ENCODE measurements at places on chromosomes 5 and 9.

- DNase-seq = no peak
Observed at GRCh38 chr5:61274511-61274911, 57.5 kb upstream of the ZSWIM6 start.

- DNase-seq = no peak
Observed at GRCh38 chr9:126171641-126172040, 155.0 kb upstream of the MVB12B start.

- no peak for DNase-seq
Observed at GRCh38 chr5:95531491-95531890, 23.3 kb downstream of the SKIC3 start.

GRCh38 chr5:150609843-150610584, 30.4 kb upstream of the SYNPO start:
- DNase-seq = no peak

- no peak for DNase-seq
Observed at GRCh38 chr5:75847561-75848021, 130.4 kb upstream of the POC5 start.

GRCh38 chr5:9715891-9716335, 85.8 kb upstream of the TAS2R1 start:
- DNase-seq = no peak

- no peak for DNase-seq
Observed at GRCh38 chr9:88738709-88739108, 203.7 kb downstream of the NXNL2 start.

DNA sequence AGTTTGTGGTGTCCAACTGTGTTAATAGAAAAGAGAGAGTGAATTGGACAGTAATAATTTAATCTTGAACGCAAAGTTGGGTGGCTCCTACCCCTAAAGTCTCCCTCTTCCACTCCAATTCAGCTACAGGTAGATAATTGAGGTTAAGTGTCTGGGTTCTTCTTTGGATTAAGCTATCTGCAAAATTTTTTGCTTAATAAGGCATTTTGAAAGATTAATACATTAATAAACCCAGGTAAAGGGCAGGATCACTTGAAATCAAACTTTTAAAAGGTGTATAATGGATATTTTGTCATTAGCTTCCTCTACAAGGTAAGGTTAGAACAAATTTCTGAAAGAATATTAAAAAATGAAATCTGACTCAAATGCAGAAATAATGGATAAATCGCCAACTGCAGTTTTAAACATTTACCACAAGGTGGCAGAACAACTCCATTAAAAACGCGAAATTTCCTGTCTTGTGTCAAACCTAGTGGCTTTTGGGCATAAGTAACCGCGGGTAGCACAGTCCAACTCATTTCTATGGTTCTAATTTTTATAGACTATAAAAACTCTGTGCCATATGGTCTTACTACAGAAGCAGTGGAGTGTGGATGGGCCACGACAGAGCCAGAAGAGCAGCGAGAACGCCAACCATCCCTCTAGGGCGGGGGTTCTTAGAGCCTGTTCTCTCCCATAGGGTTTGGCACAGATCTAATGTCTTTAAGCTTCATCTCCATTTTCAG, 276.5 kb downstream of the ARHGEF28 start:
- peak; percentile 69 for DNase-seq

GRCh38 chr5:53167836-53168235, 58.3 kb upstream of the MOCS2 start:
- peak; percentile 4 for DNase-seq

DNA sequence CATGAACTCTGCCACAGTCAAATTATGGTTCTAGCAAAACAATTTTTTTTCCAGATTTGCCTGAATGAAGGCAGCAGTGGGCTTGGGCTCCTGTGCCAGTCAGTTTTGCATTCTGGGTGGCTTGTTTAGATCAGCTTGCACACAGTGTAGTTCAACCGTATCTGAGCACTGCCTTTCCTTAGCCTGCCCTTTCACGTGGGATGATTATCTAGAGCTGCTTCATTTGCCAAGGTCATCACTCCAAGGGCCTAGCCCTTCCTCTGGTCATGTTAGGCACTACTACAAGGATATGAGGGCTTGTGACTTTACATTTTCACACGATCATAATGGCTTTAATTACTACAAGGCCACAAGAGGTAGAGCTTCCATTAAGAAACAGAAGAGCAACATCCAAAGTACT, 150.6 kb upstream of the EFNA5 start:
- no peak for DNase-seq

- DNase-seq = no peak
Observed at GRCh38 chr5:133341915-133342710, 270.2 kb downstream of the FSTL4 start.

DNA sequence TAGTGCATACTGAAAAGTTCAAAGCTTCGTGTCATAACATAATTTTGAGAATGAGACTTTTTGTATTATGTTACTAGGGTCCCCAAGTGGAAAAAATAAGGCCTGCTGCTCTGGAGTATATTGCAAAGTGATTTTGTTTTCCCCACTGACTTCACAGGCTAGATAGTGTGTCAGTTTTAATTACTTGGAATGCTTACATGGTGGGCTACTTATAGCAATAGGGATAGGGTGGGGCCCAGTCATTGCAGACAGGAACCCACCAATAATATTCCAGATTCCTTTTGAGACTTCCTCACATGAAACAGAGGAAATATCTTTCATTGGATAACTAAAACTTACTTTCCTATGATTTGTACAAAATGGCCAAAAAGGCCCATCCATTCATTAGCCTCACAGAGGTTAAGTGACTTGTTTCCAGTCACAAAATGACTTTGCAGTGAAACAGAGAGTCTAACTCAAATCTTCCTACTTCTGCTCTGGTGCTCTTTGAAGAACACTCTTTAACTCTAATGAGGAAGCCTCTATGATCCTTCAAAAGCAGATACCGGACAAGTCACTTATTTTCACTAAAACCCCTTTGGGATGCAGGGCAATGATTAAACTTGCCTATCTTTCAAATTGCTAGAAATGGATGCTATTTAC, 16.2 kb upstream of the MEF2C start:
- no peak for DNase-seq

- no peak for DNase-seq
Observed at GRCh38 chr5:88923623-88924329, 40.8 kb upstream of the MEF2C start.

DNA sequence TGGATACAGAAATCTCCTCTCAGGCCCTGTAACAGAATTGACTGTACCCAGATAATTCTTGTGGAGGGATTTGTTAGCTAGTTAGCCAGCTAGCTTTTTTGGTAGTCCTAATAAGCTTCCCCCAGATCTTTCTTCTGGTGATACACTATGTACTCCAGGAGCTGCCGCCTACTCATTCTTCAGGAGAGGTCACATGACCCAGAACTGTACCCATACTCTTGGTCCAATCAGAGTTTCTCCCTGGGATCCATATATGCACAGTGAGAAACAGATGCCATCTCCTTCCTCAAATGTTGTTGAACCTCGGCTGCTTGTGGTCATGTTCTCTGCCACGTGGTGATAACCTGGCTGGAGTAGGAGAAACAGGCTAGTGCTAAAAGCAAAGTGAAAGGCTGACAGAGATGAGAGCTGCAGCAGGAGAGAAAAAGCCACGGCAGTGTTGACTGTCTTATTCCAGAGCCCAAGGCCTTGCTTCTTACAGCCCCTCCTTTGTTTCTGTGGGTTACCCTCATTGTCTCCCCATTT, 123.0 kb upstream of the RFX3 start:
- DNase-seq = no peak

DNA sequence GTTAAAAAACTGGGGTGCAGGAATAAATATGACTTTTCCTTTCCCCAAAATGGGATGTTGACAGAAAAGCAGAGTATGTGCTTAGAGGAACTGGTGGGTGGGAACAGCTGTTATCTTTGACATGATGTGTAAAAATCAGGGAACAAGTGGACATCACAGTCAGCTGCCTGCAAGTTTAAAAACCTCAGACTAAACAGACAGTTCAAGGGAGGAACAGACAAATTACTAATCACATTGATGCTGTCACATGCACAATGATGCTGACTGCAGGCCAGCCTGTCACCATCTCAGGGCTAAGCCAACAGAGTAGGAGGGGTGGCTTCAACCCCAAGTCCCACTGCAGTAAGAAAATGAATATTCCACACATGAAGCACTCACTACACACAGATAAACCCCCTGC, 38.2 kb upstream of the UBAP2 start:
- DNase-seq = no peak

DNA sequence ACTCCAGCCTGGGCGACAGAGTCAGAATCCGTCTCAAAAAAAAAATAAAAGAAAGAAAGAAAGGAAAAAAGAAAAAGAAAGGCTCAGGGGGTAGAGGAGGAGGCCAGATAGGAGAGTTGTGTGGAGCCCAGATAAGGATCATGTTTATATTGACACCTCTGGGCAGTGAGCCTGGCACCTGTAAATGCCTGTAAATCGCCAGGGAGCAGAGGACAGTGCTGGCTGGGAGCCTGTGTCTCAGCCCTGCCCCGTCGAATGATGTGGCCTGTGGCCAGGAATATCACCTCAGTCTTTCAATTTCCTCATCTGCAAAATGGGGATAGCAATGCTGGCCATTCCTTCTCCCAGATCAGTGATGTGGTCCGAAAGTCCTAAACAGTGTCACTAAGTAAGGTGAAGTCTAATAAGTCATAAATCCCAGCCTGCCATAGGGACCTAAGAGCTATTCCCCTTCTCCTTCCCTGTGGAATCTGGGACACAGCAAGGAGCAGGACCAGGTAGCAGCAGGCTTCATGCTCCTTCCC, 10.3 kb upstream of the ABO start:
- DNase-seq = no peak

DNA sequence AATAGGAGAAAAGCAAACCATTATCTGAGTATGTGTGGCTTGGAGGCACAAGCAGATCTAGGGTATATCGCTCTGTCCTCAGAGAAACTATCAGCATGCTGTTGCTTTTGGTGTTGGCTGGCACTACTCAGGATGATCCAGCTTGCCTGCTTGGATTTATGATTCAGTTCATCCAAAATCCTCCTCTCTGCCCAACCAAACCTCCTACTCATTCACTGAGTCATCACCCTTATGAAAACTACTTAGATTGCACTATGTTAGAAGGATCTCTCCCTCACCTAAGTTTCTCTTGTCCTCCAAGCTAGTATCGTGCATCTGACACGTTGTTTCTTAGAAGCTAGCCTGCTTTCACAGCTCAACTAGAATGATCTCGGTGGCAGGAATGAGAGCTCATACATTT, 14.2 kb upstream of the ZBED3 start:
- no peak for DNase-seq

DNA sequence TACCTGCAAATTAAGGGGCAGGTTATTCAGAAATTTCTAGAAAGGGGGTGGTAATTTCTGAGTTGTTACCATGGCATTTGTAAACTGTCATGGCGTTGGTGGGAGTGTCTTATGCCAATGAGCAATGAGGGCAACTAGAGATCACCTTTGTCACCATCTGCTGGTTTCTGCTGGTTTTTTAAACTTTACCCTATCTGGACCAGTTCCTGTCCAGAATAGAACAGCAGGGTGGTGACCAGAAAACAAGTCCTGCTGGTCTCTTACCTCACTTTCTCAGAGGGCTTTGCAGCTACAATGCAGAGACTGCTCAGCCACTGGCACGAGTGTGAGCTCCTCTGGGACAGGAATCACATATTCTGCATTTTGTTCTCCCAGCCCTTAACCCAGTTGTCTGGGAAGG, 51.4 kb downstream of the FAM114A2 start:
- DNase-seq = no peak

- peak; percentile 20 for DNase-seq
Observed at GRCh38 chr5:56415356-56415765, 182.2 kb upstream of the ANKRD55 start.

DNA sequence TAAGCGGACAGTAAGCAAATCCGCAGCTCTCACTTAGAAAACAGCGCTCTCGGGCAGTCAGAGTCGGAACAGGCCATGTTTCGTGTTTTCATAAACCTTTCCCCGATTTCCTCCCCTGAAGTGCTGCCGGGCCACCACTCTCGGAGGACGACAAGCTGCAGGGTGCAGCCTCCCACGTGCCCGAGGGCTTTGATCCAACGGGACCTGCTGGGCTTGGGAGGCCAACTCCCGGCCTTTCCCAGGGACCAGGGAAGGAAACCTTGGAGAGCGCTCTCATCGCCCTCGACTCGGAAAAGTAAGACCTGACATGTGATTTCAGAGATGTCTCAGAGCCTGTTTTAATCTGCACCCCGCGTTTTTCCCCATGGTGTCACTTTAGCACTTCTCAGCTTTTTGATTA, 99.8 kb upstream of the CACNA1B start:
- no peak for DNase-seq

GRCh38 chr5:167294882-167295680, 996.4 kb upstream of the WWC1 start:
- DNase-seq = peak; percentile 86

- no peak for DNase-seq
Observed at GRCh38 chr9:76585487-76586389, 126.8 kb downstream of the GCNT1 start.

- DNase-seq = no peak
Observed at GRCh38 chr5:91352831-91353695, 30.1 kb downstream of the ARRDC3 start.

DNA sequence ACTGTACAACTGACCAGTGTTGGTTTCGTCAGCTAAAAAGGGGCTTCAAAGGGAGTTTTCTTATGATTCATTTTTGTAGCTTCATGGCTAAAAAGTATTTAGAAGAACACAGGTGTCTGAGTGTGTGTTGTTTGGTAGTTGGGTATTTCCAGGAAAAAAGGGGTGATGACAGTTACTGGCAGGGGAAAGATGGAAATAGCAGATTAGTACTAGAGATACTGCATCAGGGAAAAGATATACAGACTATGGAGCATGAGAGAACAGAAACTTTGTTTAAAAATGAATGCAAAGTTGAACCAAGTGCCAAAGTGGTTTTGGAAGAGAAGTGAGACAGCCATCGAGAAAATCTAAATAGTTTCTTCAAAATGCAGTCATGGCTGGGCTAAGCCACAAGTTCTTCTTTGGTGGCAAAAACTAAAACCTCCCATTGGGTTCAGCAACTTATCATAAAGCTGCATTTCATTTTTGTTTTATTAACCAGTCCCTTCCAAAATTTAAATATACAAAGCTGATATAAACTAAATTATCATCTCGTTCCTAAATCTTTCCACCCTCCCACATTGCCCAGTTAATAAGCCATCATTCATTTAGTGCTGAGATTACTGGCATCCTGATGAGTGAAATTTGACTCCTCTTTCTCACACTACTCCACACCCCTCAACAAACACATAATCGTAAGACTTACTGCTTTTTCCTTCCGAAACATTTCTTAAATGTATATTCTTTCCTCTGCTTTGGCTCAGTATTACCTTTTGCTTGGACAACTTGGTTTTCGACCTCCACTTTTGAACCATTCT, 33.5 kb downstream of the ELL2 start:
- no peak for DNase-seq

DNA sequence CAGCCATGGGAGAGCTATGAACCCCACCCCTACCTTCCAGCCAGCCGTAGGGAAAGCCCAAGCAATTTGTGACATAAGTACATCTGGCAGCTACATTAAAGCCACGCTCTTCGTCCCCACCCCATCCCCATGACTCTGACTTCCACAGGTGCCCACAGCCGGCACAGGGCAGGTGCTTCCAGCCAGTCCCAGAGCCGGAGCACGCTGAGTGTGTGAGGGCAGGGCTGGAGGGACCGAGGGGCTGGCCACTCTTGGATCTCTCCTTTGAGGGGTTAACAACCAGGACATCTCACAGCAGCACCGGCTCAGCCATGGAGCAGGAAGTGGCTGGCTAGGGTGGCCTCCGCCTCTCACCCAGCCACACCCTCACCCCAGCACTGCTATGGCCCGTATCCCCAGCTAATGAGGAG, 2.4 kb upstream of the FAM78A start:
- DNase-seq = no peak

Data from SK-MEL-5 (cell line).